ENCODE measurements at places on chromosomes 3 and 15. TPM values are rescaled to one million over a fixed set of nuclear protein-coding genes. Genes with fewer than 3 reads are reported as not detected.

- no peak for DNase-seq
Observed at GRCh38 chr15:94375997-94376396, 144.6 kb downstream of the MCTP2 start.

DNA sequence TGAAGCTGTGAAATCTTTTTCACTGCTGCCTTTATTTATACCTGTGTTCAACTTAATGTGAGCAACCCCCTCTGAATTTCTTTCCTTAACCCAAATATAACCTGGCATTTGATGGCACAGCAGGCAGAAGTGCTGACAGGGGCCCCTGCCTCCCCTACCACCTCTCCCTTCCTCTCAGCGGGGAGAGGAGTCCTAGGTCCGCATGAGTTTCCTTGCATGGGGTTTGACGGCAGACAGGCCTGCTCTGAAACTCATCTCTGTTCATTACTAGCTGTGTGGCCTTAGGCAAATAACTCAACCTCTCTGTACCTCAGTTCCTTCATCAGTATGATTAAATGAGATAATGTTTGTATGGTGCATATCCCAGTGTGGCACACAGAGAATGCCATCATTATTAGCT lies 79.7 kb downstream of the SEC22A start:
- no peak for DNase-seq

- DNase-seq, result no peak
Observed at GRCh38 chr15:40936709-40937666, 7.8 kb downstream of the DLL4 start.

DNA sequence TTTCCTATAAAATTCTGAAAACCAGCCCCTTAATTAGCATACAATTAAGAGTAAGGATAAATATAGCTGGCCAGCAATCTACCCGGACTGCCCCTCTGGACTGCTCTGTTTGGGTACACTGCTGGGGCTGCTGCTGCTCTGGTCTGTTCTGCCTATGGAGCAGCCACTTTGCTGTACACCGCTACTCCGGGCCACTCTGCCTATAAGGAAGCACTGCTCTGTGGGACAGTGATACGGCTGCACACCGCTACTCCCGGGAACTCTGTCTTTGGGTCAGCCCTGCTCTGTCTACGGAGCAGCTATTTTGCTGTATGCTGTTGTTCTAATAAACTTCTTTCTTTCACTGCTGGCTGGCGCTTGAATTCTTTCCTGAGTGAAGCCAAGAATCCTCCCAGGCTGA lies 316.5 kb upstream of the PLSCR5 start:
- no peak for DNase-seq

GRCh38 chr3:127006781-127007436 lies 24.0 kb downstream of the PLXNA1 start:
- no peak for DNase-seq

DNA sequence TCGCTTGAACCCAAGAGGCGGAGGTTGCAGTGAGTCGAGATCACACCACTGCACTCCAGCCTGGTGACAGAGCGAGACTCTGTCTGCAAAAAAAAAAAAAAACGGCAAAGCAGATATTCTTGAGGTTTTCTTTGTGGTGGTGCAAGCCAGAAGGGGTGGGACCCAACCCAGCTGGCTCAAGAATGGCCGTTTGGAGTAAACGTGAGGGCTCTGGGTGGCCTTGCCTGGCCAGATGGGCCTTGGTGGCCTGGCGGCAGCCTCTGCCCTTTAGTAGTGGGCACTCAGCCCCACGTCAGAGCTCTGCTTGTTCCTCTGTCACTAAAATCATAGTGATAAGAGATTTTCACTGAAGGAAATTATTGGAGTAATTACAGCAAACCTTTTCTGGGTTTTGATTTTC lies 50.5 kb downstream of the ATP1B3 start:
- DNase-seq, result no peak

- no peak for DNase-seq
Observed at GRCh38 chr3:166177130-166177529, 339.9 kb upstream of the BCHE start.

GRCh38 chr3:4681301-4681700 lies 188.2 kb downstream of the ITPR1 start:
- no peak for DNase-seq

DNA sequence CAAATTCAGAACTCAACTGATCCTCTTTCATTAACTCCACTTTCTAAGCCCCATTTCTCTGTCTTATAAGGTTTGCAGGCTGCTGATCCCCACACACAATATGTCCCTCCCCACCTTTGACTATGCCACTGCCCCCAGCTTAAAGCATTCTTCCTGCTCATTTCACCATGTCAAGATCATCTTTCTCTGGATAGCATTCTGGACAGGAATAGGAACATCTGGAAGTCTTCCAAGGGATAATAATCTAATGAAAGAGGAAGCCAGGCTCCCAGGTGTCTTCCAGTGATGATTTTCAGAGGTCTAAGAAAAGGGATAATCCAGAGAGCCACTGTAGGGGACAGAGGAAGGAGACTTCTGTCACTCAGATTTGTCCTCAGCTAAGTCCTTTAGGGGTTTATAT lies 54.6 kb upstream of the GALNT15 start:
- no peak for DNase-seq

GRCh38 chr3:73653351-73653750 lies 28.6 kb upstream of the PDZRN3 start:
- DNase-seq, result no peak

- no peak for DNase-seq
Observed at GRCh38 chr3:66406163-66406562, 94.7 kb downstream of the LRIG1 start.

DNA sequence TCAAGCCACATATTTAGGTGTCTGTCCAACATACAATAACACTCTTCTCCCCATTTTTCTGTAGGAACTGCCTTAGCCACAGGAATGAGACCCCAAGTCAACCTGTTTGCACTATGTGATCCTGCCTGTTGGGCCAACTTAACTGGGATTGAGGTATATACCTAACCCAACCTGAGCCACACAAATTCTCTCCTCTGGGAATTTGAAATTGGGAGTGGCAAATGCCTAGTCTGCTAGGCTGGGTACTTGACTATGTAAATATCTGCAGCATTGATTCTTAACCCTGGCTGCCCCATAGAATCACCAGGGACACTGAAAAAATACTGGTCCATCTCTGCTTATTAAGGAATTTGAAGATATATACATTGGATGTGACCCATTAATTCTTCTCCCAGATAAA lies 35.2 kb upstream of the TNIK start:
- no peak for DNase-seq

- no peak for DNase-seq
Observed at GRCh38 chr3:104180906-104181305, 1185.8 kb upstream of the ALCAM start.

DNA sequence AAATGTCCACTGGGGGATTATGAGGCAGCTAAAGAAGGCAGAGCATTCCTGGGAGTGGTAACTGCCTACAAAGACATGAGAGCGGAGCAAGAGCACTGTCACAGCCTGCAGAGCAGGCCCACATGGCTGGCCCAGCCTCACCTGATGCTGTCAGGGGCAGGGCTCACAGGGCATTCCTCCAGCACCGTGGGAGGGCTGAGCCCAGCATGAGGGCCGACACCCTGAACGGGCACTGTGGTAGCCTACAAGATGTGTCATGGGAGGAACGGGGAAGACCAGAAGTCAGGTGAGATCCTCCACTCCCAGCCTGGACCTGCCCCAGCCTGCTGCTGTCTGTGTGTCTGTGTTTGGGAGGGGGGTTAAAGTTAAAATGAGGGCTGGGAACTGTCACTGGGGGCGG lies 30.1 kb downstream of the CCDC12 start:
- DNase-seq, result no peak

- no peak for DNase-seq
Observed at GRCh38 chr15:84832448-84833040, 15.4 kb downstream of the ALPK3 start.

DNA sequence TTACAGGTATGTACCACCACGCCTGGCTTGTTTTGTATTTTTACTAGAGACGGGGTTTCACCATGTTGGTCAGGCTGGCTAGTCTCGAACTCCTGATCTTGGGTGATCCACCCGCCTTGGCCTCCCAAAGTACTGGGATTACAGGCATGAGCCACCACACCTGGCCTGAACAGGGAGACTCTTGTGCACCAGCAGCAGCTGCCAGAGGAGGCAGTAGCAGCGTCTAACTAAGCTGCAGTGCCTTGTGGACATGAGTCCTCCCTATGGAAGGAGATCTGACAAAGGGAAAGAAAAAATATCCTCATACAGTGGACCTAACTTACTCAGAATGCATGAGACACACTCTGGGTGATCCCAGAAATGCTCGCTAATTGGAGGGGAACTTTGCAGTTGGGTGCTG lies 36.8 kb upstream of the NEO1 start:
- DNase-seq, result no peak

DNA sequence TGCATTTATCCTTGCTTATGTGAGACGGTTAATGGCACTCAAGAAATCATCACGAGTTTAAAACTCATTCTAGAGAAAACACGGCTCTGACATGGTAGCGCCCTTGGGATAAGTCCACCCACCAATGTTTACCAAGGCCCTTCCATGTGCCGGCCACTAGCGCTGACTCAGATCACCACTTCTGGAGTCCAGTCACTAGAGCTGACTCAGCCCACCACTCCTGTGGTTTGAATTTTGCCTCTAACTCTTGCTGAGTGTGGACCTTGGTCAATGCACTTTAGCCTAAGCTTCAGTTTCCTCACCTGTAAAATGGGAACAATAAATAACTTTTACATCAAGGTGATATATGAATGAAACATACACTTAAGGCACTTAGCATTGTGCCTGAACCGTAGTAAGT lies 358.4 kb upstream of the PROK2 start:
- no peak for DNase-seq

GRCh38 chr15:40285554-40286011 lies 2.7 kb upstream of the ANKRD63 start:
- DNase-seq, result no peak

- DNase-seq, result peak; percentile 63
Observed at GRCh38 chr3:73605412-73605811, 19.3 kb downstream of the PDZRN3 start.

GRCh38 chr3:141776885-141777284 lies 13.7 kb downstream of the GRK7 start:
- DNase-seq, result no peak

GRCh38 chr3:48748754-48749153 lies 31.7 kb upstream of the IP6K2 start:
- DNase-seq, result no peak

- DNase-seq, result no peak
Observed at GRCh38 chr3:24340161-24340560, 154.5 kb downstream of the THRB start.

DNA sequence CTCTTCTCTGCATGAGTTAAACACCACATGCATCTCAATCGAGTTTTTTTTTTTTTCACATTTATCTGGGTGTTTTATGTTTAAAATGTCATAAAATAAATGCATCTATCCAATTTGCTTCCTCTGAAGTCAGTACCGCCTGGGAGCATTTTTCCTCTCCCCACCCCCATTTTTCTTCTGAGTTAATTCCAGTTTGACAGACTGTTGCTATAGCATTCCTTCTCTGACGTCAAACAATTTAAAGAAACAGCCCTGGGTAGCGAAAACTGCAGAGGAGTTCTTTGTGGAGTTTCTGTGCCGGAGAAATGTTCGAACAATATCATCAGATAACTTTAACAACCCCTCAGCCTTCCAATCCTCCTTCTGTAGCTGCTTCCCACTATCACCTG lies 900 bp upstream of the GNB4 start:
- DNase-seq, result peak; percentile 86

GRCh38 chr3:115660646-115661337 lies 37.5 kb downstream of the GAP43 start:
- peak; percentile 66 for DNase-seq

DNA sequence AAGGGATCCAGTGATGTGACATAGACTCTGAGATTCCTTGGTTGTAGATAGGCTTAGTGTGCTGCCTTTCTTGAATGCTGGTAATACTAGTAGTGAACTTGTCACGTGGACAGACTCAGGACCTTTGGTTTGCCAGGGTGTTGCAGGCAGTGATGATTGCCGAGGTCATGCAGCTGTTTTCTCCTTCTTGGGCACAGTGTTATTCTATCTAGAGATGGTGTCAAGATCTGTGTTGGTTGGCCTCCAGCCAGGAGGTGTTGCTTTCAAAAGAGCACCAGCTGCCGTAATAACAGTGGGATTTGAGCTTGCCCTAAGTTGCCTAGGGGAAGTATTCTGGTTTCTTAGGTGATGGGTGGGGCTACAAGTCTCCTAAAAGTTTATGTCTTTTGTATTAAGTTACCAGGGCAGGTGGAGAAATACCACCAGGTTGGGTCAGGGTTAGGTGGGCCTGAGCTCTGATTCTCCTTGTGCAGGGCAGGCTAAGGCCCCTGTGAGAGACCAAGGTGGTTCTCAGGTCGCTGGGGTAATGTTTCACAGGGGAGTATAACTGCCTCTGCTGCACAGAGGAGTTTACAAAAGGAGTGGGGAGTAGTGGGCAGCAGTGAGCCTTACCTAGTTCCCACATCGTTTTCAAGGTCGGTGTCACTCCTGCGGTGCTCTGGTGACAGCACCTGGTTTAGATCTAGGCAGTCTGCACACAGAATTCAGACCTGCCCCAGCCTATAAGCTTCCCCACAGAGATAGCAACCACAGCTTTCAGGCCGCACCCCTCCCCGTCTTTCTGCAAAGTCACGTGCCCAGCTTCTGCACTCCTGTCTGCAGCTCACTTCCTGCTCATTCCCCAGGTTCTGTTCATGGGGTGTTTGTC lies 350.3 kb downstream of the DOCK3 start:
- DNase-seq, result no peak

GRCh38 chr15:50018491-50018890 lies 100.5 kb downstream of the ATP8B4 start:
- peak; percentile 66 for DNase-seq

GRCh38 chr15:68984586-68984985 lies 29.9 kb upstream of the NOX5 start:
- DNase-seq, result no peak

GRCh38 chr3:11459186-11459824 lies 184.4 kb downstream of the VGLL4 start:
- peak; percentile 46 for DNase-seq

- no peak for DNase-seq
Observed at GRCh38 chr3:114694251-114694650, 400.4 kb downstream of the TIGIT start.

GRCh38 chr3:43549626-43550290 lies 72.1 kb downstream of the ANO10 start:
- DNase-seq, result no peak

DNA sequence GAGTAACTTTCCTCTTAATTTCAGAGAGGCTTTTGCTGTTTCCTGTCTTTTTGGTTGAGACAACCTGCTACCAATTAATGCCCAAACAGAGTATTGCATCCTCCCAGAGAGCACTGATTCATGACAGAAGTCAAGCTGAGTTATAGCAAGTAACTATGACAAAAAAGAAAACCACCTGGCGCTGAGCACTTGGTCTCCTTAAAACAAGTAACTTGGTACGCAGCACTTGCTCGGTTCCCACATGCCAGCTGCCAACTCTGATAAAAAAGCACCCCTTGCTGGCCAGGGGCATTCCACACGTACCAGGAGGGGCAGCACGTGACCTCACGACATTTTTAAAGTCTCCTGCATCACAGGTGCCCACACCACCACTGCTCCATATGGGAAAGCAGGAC lies 13.5 kb upstream of the MYO5C start:
- no peak for DNase-seq

Gene DTWD1
- 23.6 TPM for polyA plus RNA-seq

Gene TLR9
- 0.28 TPM for polyA plus RNA-seq

Gene HDGFL3
- polyA plus RNA-seq, result 42.9 TPM

Gene GPR171
- not detected for polyA plus RNA-seq

Gene CILP
- 19.1 TPM for polyA plus RNA-seq

Gene GPR87
- polyA plus RNA-seq, result 7.4 TPM

Gene GHRL
- polyA plus RNA-seq, result not detected

Gene FGF7
- polyA plus RNA-seq, result 25.8 TPM

Gene PAQR5
- 0.60 TPM for polyA plus RNA-seq

Gene GOLGA6B
- polyA plus RNA-seq, result not detected

Gene TF
- 6.9 TPM for polyA plus RNA-seq

Gene SNURF
- polyA plus RNA-seq, result 18.1 TPM

Gene POLQ
- 4.2 TPM for polyA plus RNA-seq

Gene ACKR2
- polyA plus RNA-seq, result 0.63 TPM
